HCEC 1CT (cell line): ENCODE measurements at places on chromosomes 7 and 10.
A peak's percentile ranks its signal among the peaks of the same experiment; 100 is the strongest.

DNA sequence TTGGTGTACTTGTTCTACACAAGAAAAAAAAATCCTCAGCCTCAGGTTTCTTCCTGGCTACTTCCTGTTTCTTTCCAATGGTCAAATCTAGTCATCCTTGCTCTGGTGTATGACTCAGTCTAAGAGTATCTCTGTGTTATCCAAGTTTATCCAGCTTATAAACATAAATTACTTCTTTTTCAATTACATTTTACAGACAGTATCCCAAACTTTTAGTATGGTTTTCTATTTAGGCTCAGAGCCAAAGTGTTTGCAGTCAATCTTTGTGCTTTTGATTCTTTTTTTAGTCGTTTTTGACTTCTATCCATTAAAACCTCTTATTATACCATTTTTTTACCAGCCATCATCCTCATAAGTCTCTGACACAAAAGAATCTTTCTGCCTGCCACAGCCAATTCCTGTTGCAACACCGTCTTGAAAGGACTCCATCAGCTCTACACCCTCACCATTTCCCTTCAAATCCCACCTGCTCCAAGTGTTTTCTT, 294.6 kb downstream of the PTEN start:
- peak; percentile 94 for DNase-seq

- no peak for DNase-seq
These were observed at the start of gene PRLHR for GRCh38 chr10:118595598-118596425. PRLHR (minus strand) TSS chr10:118595648; CDS start chr10:118595244, 404 bp downstream.

DNA sequence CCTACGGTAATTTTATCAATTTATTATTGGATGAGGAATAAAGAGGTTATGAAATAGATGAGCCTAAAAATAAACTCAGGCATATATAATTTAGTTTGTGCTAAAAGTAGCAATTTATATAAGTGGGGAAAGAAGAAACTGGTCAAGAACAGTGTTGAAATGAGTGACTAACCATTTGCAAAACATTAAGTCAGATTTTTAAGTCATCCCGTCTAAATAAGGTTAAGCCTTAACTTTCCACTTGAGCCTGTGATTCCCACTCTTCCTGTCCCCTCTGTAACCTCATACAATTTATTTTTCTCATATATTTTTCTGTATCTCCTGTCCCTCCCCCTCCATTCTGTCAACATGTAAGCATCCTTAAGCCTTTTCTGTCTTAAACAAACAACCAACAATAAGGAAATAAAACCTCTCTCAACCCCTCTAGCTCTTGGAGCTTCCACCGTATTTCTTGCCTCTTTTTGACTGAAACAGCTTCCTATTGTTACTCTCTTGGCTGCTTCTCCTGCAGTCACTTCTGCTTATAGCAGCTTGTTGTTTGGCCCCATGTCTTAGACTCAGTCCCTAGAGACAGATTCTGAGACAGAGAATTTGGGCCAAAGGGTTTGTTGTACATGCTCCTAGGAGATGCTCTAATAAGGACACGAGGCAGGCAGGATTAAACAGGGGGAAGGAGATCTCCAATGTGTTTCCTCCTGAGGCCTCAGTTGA, 109.7 kb downstream of the GNAI1 start:
- peak; percentile 80 for DNase-seq

DNA sequence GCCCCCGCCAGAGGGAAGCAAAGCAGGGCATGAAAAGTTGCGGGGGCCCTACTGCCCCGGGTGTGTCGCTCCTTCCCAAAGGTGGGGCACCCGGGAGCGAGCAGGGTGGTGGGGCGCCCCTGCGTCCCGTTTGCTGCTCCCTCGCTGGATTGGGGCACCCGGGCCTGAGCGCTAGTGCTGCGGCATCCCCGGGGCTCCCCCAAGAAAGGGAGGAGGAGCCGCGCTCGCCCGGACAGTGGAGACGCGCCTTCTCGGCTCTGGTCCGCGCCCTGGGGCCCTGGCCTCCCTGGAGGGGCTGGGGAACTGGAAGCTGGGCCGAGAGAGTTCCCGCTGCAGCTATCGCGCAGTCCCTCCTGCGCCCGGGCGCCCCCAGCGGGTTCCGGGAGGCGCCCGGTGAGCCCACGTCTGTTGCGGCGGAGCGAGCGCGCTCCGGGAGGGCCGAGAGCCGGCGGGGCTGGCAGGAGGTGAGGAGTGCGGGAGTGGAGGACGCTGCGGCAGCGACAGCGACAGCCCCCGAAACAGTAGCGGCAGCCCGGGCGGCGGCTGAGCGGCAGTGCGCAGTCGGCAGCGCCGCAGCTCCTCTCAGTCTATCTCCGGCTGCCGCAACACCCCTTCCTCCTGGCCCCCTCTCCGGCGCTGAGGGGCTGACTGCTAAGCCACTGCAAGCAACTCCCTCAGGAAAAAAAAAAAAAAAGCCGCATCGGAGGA, 504 bp upstream of the BMPER start:
- DNase-seq, result peak; percentile 78

DNA sequence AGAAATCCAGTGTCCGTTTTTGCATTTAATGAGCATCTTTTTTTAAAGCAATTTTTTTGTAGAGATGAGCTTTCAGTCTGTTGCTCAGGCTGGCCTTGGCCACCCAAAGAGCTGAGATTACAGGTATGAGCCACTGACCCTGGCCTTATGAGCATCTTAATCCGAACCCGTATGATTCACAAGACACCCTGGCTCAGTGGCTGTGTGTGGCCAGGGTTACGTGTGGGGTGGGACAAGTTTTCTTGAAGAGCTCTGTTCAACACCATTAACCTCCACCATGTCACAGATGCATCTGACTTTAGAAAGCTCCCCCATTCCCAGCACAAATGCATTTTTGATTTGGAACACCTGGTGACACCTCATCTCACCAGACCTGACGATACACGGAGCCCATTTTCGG, 166.5 kb upstream of the PITRM1 start:
- DNase-seq, result no peak

DNA sequence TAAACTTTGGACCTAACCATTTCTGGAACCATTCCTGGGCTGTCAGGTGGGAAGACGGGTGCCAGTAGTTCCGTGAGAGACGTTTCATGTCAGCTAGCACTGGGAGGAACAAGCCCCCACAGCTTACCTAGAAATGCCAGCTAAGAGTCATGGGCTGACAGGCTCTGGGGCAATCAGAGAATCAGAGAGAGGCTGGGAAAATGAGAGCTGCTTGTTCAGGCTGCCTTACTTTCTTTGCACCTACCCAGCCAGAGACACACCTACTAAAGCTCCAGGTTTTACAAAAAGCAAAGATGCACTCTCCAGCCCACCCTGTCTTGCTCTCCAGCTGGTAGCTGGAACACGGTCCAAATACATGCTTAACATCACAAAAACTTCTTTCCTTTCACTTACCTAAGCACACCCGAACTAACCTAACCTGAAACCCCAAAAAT, 688 bp downstream of the PTN start:
- DNase-seq, result no peak

DNA sequence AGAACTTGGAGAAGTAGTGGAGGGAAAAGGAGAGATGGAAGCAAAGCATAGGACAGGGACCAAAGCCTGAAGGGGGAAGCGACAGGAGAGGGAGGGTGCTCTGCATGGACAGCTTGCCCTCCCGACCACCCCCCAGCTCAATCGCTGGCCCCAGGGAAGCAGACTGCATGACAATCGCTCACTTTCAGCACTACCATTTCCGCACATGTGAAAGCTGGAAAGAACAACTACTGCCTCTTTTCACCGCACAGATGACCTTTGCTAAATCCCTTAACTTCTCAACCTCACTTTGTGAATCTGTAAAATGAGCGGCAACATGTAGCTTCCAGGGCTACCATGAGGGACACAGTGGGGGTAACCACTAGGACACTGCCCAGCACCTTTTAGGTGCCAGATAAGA, 17.1 kb downstream of the VOPP1 start:
- no peak for DNase-seq

DNA sequence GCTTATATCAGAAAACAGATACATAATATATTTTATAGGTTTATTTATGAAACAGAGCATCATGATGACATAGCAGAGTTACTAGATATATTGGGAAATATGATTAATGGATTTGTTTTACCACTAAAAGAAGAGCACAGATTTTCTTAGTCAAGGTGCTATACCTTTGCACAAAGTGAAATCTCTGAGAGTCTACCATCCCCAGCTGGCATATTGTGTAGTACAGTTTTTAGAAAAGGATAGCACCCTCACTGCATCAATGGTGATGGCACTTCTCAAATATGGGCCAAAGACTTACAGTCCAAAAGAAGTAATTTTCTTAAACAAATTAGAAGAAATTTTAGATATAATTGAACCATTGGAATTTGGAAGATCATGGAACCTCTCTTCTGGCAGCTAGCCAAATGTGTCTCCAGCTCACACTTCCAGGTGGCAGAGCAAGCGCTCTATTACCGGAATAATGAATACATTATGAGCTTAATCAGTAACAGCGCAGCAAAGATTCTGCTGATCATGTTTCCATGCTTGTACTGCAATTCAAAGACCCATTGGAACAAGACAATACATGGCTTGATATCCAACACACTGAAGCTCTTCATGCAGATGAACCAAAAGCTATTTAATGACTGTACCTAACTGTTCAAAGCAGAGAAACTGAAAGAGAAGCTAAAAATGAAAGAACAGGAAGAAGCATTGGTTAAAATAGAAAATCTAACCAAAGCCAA, 21.9 kb upstream of the CREB3L2 start:
- no peak for DNase-seq

DNA sequence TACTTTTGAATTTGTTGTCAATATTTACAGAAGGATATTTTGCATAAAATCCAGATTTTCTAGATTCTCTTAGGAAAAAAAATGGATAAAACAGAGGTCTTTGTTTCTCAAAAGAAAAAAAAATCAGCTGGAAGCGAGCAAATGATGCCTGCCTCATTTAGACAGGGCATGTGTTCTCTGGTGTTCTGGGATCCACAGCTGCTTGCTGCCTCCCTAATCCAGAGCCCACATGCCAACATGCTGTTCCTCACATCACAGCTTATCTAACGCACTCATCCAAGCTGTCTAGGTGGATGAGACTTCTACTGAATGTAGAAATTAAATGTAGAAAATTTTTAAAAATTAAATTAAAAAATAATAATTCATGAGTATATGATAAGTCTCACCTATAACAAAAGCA, 630.1 kb downstream of the SORCS1 start:
- DNase-seq, result no peak

- DNase-seq, result peak; percentile 67
These were observed 67.8 kb upstream of the PDCD4 start for GRCh38 chr10:110803830-110804338.

DNA sequence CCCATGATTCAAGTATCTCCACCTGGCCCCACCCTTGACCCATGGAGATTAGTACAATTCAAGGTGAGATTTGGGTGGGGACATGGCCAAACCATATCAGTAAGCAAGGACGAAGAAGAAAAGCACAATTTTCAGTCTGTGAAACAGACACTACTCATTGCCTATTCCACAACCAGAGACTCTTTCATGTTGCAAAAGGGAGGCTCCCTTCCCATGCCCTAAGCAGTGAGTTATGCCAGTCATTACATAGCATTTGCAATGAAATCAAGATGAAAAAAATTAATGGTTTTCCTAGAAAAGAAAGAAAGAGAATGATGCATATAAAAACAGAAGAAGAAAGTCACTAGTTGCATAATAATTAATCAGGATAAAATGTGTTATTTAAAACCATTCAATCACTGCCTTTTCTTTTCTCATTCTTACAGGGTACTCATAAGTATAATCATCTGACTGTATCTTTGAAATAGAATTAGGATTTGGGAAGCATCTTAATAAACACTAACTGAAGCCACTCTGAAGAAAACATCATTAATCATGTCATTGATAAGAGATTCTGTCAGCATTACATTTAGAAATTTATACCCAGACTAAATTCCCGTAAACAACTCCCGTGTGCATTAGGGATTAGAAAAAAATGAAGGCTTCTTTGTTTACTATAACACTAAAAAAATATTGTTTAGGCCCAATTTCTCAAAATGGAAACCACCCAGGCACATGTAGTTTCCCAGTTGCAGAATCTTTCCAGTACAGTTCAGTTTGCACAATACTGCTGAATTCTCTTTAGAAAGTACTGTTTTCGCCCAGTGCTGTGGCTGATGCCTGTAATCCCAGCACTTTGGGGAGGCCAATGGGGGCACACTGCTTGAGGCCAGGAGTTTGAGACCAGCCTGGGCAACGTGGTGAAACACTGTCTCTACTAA, 9.1 kb downstream of the PRPS1L1 start:
- no peak for DNase-seq

- no peak for DNase-seq
These were observed 41.5 kb downstream of the PRF1 start for GRCh38 chr10:70561070-70561469.
